ENCODE measurements at places on chromosomes 4 and X.

DNA sequence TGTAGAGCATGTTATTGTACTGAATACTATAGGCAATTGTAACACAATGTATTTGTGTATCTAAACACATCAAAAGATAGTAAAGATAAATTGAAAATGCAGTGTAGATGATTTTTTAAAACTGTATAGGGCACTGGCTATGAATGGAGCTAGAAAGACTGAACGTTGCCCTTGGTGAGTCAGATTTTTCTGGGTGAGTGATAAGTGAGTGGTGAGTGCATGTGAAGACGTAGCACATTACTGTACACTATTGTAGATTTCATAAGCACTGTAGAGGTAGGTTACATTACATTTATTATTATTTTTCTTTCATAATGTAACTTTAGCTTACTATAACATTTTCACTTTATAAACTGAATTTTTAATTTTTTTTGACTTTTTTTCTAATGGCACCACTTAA lies 1491.6 kb downstream of the TECRL start:
- no peak for DNase-seq

DNA sequence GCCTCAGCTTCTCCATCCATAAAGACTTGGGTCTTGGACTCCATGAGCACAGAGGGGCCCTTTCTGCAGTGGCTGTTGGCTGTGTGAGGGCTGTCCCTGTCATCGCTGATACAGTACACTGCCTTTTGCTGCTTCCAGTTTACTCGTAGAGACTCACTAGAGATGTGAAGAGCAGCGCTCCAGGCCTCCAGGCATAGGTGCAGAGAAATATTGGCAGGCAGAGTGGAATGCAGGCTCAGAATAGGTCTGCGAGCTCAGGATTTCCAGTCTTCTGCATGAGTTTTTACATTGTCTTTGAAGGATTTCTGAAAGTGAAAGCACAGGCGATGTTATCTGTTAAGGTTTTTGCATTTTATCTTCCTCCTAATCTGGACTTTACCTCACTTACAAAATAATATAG lies 97.4 kb downstream of the AASDH start:
- no peak for DNase-seq

GRCh38 chrX:135737366-135738071 lies 24.1 kb downstream of the CT45A1 start:
- DNase-seq: no peak

- no peak for DNase-seq
Observed at GRCh38 chrX:71195964-71196649, 26.9 kb upstream of the GJB1 start.

DNA sequence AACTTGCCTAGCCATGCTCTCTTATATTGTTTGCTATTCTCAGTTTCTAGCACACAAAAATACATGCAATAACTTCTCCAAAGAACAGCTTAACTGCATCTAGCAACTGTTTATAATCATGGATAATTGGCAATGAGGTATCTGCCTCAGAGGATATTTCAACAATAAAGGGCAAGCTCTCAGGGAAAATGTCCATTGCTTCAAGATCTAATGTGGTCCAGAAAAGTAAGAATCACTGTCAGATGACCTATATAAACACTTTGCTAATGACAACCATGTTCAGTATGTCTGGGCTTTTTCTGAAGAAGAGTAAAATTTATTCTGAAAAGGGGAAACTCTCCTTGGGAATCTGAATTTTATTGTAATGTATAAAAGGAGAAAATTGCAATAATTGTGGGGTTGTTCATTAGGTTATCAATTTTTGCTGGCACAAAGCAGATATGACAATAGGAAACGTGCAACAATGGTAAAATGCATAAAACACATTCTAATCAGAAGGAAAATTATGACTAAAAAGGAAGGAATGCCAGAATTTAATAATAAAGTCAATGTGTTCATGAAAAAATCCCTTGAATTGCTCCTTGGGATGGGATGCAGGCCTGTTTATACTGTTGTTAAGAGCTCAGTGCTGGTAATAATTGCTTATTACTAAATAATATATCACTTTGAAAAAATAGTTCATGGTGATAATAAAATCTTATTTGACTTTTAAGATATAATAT lies 90.3 kb downstream of the ANTXR2 start:
- DNase-seq: no peak

DNA sequence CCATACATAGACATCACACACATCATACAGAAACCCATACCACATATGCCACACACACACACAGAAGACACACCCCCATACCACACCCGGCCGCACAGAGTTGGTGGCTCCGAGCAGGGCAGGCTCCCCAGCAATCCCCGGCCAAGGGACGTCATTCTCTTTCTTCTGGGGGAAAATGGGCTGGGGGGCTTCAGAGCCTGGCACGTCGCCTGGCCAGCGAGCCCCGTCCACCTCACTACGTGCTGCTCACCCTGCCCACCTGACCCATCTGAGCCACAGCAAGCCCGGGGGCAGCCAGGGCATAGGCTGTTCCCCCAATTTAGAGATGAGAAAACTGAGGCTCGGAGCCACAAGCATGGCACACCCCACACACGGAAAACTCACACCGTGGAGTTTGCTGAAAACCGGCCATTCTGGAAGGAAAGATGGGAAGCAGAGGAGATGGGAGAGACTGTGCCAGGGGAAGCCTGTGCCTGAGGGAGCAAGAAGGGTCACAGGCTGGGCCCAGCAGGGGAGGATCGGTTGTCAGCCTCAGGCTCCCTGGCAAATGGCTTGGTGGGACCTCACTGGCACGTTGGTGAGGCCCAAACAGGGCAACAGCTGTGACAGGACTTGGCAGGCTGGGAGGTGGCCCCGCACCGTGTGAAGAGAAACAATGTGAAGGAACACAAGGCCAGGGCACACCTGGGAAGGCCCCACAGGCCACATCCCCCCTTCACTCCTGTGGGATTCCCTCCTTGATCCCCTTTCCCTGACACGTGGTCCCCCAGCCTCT lies 73.2 kb downstream of the JAKMIP1 start:
- peak; percentile 41 for DNase-seq

DNA sequence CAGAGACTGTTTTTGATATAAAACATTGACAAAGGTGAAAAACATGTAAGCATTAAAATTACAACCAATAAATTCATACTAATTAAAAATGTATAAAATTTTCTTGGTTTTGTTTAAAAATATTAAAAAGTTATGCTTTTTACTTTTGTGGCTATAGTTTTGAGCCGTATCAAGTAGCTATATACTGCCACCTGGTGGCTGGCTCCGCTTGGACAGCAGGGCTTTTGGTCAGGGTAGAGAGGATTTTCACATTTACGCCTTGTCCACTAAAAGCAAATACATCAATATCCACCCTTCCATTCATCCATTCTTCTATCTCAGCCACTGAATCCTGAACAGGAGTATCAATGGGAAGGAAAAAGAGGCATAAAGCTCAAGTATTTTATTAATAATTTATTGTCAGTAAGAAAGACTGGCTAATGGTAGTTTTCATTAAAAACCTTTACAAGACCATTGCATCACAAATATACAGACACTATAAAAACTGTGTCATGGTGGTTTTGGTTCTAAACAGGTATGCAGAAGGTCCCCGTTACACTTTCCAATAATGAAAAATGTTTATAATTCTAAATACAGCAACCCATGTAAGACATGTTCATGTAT lies 32.1 kb upstream of the MTNR1A start:
- peak; percentile 76 for DNase-seq

DNA sequence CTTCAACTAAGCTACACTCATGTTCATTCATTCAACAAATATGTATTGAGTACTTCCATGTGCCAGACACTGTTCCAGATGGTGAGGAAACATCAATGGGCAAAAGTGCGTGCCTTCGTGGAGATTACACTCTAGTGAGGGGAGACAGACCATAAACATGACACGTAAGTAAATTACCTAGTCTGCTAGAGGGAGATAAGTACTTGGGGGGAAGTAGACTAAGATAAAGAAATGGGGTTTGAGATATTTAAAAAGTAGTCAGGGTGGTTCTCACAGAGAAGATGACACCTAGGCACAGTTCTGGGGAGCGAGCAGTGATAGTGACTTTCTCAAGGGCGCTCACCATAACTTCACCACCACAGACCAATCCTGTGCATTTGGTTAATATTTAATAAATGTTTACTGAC lies 11.7 kb downstream of the JCHAIN start:
- no peak for DNase-seq

- DNase-seq: no peak
Observed at GRCh38 chr4:141352909-141353525, 132.3 kb downstream of the ZNF330 start.

DNA sequence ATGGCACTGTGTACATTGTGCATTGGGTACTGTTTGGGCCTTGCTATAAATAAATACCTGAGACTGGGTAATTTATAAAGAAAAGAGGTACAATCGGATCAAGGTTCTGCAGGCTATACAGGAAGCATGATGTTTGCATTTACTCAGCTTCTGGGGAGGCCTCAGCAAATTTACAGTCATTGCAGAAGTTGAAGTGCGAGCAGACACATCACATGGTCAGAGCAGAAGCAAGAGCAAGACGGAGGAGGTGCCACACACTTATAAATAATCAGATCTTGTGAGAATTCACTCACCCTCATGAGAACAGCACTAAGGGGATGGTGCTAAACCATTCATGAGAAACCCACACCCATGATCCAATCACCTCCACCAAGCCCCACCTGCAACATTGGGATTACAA lies 505.0 kb downstream of the ARAP2 start:
- no peak for DNase-seq

DNA sequence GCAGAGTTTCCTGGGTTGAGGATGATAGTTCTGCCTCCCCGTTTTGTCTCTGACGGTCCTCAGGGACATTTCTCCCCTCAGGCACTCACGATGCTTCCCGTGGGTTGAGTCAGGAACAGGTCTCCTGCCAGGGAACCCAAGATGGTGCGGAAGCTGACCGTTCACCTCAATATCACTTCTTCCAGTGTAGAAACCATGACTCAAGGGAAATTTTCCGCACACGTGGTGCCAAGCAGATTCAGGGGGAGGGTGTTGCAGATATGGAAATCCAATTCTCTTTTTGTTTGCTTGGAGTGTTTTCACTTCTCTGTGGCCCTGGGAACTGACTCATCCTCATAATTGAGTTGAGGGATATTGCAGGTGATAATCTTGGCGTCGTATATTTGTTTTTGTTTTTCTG lies 46.7 kb downstream of the CXorf49B start:
- DNase-seq: no peak

GRCh38 chr4:188714907-188715306 lies 575.7 kb downstream of the TRIML1 start:
- DNase-seq: no peak

- no peak for DNase-seq
Observed at GRCh38 chrX:131331152-131331551, 42.0 kb upstream of the IGSF1 start.

GRCh38 chr4:31086756-31087330 lies 366.7 kb downstream of the PCDH7 start:
- no peak for DNase-seq

DNA sequence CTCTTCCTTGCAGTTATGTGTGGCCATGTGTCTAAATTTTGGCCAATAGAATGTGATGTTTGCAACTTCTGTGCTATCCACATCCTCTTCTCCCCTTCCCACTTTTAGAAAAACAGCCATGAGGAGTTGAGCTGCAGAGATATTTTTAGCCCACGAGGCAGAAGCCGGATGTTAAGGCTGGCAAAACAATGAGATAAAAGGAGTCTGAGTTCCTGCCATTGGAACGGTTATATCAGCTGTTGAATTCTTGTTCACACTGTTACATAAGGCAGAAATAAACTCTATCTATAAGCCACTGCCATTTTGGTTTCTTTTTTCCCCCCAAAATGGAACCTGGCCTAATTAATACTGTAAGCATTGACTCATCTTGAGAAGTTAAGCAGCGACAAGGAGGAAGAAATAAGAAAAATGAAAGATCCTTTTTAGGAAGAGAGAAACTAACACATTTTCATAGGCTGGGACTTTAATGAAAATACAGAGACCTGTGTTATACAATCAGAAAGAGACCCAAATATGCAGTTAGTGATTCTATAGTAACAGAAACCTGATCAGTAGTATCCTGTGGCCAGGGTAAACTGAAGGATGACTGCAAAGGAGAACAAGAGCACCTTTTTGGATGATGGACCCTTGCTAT lies 200.5 kb downstream of the INPP4B start:
- DNase-seq: no peak

DNA sequence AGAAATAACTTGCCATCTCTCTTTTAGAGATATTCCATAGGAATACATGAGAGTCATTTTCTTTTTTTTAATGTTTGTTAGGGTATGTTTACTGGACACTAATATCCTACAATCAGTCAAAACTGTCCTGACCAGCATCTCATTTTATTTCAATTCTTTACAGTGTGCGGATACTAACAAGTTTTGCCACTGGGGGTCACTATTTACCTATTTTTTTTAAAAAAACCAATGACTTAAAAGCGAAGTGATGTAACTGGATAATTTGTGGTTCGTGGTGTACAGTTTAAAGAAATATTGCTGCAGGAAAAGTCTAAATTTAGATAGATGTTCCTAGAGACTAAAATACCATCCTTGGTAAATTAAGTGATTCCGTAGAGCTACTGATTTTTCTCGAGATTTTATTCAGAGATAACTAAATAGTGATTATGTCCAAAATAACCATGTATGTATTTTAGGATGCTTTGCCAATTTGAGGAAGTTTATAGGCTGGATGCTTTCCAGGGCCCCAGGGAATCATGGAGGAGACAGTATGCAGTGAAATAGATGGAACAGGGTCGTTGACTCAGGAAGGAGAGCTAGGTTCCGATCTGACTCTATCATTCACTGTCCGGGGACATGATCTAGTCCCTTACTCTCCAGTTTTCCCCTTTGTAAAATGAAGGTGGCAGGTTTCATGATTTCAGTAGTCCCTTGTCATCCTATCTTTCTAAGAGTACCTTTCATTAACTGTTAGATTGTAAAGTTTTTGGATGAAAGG lies 34.0 kb upstream of the GNPDA2 start:
- no peak for DNase-seq

DNA sequence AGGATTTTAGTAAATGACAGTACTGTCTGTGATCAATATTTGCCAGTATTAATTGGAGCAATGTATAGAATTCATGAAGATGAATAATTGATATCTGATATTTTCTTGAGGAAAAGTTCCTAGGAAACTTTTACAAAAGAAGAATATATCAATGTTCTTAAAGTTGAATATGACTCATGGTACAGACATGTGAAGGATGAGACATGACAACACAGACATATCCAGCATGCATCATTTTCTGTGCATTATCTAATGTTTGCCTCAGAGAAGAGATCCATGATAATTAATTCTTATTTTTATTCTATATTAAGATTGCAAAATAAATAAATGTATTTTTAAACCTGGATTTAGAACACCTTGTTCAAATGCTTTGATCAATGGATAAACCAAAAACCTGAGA lies 452.9 kb upstream of the EPHA5 start:
- no peak for DNase-seq

DNA sequence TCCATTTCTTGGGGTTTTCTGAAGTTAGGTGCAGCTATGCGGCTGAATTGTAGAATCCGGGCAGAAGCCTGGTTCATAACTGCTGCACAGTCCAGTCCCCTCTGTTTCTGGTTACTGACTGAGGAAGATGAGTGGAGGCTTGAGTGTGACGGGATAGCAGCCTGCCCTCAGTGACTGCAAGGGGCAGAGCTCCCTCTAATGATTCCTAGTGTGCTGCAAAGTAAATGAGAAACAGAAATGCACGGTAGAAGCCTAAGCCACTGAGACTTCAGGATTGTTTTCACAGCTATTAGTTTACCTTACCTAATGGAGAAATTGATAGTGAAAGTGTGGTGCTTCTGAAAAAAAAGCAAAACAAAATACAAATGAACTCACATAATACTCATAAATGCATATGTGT lies 189.2 kb downstream of the GPM6A start:
- DNase-seq: no peak
